ENCODE measurements at places on chromosomes 1 and 21.

- no peak for DNase-seq
These were observed 430 bp downstream of the FAM167B start for GRCh38 chr1:32247452-32247851.

DNA sequence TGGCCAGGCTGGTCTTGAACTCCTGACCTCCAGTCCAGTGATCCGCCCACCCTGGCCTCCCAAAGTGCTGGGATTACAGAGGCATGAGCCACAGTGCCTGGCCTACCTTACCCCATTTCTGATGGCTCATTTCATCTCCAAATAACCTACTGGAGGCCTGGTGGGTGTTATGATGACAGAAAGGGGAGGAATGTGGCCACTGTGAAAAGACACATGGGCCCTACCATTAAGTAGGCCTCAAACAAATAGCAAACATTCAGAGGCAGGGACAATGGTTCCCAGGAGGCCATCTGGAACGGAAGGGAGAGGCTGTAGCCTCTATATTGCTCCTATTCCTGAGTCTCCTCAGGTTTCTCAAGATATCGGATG, 932 bp upstream of the FCRLA start:
- no peak for DNase-seq

GRCh38 chr21:24903994-24904635, 703.2 kb downstream of the MRPL39 start:
- DNase-seq: no peak

- DNase-seq: no peak
These were observed 67.3 kb downstream of the GADD45A start for GRCh38 chr1:67752306-67752705.

DNA sequence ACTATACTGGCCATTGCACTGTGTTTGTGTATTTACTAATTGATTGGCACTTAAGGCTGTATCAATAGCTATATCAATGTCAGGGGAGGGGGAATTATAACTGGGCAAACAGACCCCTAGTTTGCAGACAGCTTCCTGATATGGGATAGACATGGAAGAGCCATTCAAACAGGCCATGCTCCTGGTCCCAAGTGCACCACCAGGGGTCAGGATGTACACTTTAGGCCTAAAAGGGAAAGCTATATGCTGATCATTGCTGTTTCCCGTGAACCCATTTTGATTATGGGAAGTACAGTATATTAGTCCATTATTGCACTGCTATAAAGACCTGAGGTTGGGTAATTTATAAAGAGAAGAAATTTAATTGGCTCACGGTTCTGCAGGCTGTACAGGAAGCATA, 124.9 kb upstream of the BACE2 start:
- DNase-seq: no peak

GRCh38 chr1:8142955-8143629, 117.0 kb upstream of the ERRFI1 start:
- no peak for DNase-seq

DNA sequence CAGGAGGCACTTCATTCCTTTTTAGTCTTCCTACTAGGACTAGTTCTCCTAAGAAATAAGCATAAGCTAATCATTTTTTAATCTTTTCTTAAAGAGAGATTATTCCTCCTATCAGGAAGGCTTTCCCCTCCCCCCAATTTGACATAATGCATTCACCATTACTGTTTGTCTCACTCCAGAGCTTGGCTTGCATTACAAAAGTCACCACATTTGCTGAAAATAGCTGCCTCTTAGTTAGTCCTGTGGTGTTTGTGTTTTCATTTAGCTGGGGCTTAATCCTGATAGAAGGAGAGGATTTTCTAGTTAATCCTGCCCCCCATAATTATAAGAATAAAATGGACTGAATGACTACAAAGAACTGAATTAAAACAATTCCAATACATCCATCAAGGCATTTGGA, 307.1 kb upstream of the RRP15 start:
- DNase-seq: no peak

DNA sequence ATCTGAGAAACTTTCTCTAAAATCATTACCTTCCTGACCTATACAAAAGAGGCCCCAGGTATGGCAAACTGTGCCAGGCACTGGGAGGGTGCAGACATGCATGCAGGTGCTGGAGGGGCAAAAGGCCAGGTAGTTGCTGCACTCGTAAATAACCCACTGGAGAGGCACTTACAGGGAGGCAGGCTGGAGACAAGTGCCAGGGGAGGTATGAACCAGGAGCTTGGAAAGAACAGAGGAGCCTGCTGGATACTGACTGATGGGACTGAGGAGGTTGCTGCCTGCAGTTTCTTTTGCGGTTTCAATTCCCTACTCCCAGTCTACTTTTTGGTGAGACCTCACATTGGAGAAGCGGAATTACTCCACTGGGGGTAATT, 113.9 kb downstream of the DSCAM start:
- DNase-seq: no peak

GRCh38 chr1:66323958-66324625, 209.9 kb upstream of the SGIP1 start:
- DNase-seq: no peak

DNA sequence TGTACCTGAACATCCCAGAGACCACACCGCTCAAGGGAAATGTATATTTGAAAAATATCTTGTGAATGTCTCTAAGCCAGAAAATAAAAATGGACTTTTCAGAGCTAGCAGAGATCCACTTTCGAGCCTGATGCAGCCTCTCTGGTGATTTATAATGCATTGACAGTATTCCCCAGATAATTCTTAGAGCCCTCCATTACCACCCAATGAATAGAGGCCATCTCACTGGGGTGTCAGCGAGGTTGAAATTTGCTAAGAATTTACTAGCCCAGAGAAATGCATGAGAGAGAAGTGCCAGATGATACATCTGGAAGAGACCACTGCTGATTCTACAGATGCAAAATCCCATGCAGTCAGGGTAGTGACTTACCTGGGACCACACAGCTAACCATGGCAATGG, 25.5 kb upstream of the NTPCR start:
- DNase-seq: no peak

DNA sequence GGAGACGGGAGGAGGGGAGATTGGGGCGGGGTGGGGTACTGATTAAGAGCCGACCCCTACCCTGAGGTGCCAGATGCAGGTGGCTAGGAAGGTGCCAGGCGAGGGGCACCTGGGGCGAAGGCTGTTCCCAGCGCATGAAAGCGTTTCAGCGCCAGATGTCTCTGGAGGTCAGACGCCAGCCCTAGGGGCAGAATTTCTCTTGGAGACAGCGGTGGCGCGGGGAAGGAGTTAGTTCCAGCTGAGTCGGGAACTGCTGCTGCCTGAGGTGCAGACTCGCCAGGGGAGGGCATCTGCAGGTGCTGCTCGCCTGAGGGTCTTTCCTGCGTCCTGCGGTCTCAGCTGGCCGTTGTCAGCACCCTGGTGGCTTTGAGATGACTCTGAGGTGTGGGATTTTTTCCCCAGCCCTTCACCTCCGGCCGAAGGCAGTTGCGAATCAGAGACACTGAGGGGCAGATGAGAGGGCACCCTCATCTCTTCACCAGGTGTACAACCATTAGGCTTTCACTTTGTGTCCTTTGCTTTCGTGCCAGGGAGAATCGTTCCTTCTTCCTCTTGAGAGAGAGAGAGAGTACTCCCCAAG, 539 bp downstream of the CGN start:
- DNase-seq: peak; percentile 18
